Heart left ventricle (tissue), 16 donors: ENCODE measurements at places on chromosomes 12 and 14. TPM values are rescaled to one million over a fixed set of nuclear protein-coding genes. Genes with fewer than 3 reads are reported as not detected.

Gene SMOC1
- 0.93 TPM for polyA plus RNA-seq

Gene SLCO1B1
- polyA plus RNA-seq: not detected

Gene PLA2G1B
- polyA plus RNA-seq: not detected

Gene RNF212B
- not detected for polyA plus RNA-seq

Gene FERMT2
- 31.2 TPM for polyA plus RNA-seq

Gene BBS10
- 4.6 TPM for polyA plus RNA-seq

Gene CCDC197
- not detected for polyA plus RNA-seq

Gene EPS8
- 22.9 TPM for polyA plus RNA-seq

Gene HRK
- polyA plus RNA-seq: 0.03 TPM
